Stimulated activated CD4-positive, alpha-beta T cell treated with anti-CD3 and anti-CD28 coated beads, Interleukin-15, amount 100 ng/mL, for 1 hour (primary cell): ENCODE measurements at places on chromosomes 3 and 15.

GRCh38 chr15:69154078-69154477, 6.4 kb upstream of the GLCE start:
- no peak for DNase-seq

- no peak for DNase-seq
Measured at GRCh38 chr3:149599236-149599635, 58.6 kb downstream of the WWTR1 start.

GRCh38 chr3:64327100-64327804, 102.0 kb upstream of the PRICKLE2 start:
- no peak for DNase-seq

- no peak for DNase-seq
Measured at GRCh38 chr3:169146179-169146665, 517.3 kb downstream of the MECOM start.

- peak; percentile 90 for DNase-seq
Measured at GRCh38 chr3:121834671-121835464, at the start of the genes EAF2 and IQCB1. TSS of gene EAF2 (plus strand) at chr3:121835209. CDS start at chr3:121835286, 77 bp downstream. TSS of gene IQCB1 (minus strand) at chr3:121835060. CDS start at chr3:121828960, 6,100 bp downstream.

DNA sequence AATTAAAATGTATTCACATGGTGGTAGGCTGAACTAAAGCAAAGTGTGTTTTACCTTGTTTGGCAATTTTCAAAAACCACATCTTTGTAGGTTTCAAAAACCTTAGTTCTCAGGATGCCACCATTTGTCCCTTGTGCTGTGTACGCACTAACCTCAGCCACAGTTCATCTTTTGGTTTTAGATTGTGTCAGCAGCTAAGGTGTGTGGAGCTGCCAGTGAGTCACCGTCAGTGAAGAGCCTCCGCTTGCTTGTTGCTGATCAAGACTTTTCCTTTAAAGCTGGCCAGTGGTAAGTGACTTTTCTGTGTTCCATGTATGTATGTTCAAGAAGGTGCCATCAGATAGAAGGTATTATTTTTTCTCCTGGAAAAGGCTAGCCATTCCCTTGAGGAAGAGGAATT, 21.1 kb downstream of the OXNAD1 start:
- peak; percentile 34 for DNase-seq

DNA sequence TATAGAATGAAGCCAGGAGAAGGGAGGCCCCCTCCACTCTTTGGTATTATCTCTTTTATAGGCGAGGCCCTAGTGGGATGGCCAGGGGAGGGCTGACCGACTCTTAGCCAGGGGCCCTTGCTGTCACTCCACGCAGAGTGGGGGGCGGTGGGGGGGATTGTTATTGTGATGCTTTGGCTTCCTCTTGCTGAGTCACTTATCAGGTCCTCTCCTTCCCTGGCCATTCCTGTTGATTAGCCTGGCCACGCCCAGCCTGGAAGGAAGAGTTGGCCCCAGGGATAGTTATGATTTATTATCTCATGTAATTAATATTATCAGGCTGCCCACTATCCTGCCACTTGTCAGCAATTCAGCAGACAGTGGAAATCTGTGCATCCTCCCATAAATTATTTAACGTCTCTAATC, 25.5 kb upstream of the SKOR1 start:
- DNase-seq, result no peak

GRCh38 chr3:43537225-43537624, 84.6 kb downstream of the ANO10 start:
- DNase-seq, result no peak

DNA sequence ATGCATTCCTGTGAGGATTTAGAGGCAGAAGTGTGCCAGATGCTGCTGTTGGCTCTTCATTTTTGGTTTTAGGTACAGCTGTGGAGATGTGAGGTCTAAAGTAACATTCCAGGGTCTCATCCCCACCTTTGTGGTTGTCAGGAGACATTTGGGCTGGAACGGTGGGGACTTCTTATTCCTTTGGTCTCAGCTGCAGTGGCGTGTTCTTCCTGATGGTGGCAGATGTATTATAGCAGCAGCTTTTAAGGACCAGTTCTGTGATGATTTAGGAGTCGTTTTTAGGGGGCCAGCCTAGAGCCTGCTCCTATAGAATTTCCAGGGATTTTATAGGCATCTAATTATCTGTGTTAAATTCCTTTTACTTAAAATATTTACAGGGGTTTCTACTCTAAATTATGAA, 221.0 kb upstream of the EOMES start:
- DNase-seq, result no peak

DNA sequence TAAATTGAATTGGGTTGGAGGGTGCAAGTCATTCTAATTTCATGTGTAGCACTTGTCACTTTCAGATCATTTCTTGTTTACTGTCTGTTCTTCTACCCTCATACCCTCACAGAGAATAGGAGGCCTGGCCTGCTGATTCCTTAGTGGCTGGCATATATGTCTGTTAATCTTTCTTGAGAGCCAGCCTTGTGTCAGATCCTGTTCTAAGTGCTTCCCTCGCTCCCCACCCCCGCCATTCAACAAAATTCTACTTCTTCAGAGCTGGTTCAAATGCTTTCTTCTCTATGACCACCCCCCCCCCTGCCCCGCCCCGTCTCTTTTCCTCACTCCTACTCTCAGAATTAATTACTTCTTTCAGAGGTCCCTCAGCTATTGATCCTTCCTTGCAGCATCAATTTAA, 1.5 kb upstream of the U2SURP start:
- DNase-seq, result no peak

DNA sequence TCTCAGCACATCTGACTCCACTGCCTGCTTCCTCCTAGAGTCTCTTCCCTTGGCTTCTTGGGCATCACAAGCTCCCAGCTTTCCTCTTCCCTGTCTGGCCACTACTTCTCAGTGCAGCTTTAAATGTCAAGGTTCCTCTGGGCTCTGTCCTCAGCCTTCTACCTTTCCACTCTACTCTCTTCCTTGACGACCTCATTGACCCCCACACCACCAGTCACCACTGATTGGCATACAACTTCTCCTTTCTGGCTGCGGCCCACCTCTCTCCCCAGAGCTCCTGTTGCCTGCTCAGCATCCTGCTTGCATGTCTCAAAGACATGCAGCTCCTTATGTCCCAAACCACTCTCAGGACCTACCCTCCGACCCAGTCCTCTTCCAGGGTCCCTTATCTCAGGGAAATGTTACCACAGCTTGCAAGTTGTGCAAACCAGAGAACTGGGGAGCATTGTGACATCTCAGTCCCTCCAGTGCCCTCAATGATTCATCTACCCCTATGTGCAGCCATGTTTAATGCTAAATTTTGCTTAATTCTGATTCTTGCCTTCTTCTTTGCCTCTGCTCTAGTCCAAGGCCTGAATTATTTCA, 49.9 kb downstream of the TRPM1 start:
- DNase-seq, result no peak

GRCh38 chr3:9293076-9293475, 43.6 kb upstream of the SRGAP3 start:
- DNase-seq, result no peak

DNA sequence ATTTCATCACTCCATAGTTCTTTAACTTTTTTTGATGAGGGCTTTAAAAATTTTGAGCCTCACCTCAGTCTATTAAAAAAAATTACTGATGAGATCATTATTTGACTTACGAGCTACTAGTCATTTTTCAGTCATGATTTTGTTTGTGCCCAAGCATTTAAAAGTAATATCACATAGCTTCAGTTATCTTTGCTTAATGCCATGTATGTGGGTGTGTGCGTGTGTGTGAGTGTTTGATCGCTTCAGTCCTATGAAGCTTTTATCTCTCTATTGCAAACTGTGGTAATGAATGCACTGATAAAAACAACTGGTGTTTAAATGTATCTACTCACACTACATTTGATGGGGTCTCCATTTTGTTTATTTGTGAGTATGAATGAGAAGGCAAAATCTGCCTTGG, 49.8 kb downstream of the RSRC1 start:
- DNase-seq, result no peak

DNA sequence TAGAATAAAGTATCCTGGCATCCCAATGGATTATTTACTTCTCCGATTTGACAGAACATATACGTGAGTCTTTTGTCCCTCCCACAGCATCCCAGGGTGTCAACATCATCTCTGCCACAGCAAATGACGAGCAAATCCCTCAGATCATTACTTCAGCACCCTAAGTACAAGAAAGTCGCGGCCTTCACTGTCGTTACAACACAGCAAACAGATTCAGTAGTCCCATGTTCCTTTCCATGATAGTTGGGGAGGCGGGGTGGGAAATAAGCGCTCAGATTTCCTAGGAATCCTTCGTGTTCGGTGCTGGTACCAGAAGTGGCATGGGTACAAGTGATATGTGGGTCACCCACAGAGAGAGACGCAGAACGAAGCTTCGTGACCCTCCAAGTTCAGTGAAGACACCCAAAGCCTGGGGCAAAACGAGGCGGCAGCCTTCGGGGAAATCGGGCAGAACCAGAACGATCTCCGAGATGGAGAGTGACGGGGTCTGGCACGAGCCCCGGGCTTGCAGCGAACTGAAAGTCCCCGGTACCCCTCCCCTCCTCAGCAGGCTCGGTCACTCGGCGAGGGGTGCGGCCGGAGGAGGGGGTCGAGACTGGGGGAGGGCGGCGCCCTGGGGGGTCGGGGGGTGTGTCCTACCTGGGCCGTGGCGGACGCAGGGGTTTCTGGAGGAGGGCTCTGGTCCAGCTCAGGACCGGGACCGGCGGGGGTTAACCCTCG, 619 bp downstream of the TTBK2 start:
- DNase-seq, result no peak

DNA sequence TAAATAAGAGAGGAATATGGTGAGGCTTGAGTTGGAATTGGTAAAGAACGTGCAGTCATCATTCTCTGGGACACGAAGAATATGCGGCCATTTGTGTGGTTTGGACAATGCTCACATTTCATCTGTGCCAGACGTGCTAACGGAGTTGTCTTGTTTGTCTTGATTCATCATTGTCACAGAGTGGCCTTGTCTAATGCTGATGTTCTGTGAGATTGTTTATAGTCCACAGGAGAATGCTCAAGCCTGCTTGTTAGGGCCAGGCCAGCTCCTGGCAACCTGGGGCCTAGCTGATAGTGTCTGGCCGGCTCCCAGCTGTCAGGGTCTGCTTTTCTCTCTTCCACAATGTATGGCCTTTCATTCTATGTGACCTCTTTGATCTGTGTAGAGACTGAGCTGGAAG, 384.7 kb downstream of the EDEM1 start:
- no peak for DNase-seq

DNA sequence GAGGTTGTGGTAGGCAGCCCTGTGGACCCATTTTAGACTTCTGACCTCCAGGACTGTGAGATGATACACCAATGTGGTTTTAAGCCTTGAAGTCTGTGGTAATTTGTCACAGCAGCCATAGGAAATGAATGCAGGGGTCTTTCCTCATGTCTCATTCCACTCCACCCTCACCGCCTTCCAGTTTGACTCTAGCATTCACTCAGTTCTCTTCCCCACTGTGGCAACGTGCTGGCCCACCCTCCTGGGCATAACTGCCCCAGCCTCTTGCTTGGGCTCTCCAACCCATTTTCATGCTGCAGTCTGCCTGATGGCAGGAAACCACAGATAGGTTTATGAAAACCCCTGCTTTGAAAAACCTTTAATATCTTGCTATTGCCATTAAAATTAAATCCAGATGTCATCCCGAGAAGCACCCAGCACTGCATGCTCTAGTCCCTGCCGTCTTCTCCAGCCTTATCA, 7.3 kb upstream of the TRNT1 start:
- DNase-seq, result no peak

DNA sequence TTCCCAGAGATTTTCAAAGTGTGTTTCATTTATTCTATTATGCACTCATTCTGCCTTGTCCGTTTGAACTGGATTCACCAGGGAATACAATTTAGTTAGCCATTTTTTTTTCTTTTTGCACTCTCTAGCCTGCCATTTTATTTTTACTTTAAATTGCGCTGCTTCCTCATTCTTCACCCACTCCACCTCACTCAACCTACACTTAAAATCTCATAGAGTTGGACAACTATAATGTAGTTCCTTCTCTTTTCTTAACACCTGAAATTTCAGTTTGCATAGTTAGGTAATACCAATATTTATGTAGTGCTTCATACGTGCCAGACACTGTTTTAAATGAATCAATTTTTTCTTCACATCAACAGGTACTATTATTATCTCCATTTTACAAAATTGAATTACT, 42.4 kb upstream of the CMC1 start:
- DNase-seq, result no peak

- no peak for DNase-seq
Measured at GRCh38 chr15:74783808-74784175, 1.9 kb downstream of the CSK start.

DNA sequence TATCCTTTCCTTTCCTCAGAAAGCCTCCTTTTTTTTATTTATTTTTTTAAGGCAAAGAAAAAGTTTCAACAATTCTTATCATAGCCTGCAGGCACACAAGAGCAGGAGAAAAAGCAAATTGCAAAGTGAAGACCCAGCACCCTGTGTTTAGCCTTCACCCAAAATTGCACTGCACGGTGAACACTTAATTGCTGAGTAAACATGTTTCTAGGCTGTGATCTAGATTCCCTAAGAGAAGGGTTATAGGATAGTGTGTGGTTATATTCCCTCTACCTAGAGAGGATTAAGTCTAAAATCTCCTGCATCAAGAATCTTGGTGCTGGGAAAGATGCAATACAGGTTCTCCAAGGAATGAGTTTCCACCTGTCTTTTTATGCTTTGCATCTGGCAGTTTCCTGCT, 70.2 kb upstream of the BFSP2 start:
- no peak for DNase-seq

DNA sequence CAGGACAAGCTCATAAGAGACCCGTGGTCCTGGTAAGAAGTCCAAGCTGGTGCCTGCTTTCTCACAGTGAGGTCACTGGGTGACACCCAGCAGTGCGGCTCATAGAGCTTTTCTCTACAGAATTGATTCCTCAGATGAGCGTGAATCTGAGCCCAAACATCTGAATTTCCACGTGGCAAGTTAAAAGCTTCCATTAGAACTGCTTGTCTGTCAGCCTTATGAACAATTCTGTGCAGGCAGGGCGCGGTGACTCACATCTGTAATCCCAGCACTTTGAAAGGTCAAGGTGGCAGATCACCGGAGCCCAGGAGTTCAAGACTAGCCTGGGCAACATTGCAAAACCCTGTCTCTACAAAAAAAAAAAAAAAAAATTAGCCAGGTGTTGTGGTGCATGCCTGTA, 113.1 kb upstream of the ABHD17C start:
- no peak for DNase-seq

DNA sequence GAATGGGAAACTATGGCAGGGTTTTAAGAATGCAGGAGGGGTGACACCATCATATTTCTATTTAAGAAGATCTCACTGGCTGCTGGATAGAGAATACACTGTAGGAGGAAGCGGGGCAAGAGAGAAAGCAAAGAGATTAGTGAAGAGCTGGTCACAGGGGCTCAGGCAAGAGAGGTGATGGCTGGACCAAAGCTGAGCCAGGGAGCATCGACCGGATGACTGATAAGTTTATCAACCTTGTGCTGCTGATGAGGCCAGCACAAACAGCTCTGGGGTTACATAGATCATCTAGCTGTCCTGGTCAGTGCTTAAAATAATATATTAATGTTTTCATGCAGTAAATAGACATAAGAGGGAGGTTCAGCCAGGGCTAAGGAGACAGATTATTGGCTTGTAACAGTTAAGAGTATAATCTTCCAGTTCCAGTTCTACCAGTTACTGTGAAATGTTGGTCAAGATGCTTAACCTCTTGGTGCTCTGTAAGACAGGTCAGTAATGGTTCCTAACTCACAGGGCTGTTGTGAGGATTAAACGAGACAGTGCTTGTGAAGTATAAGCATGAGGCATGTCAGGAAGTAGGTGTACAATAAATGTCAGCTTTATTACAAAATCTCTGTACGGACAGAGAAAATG, 201.0 kb upstream of the FEZF2 start:
- DNase-seq, result no peak

- DNase-seq, result no peak
Measured at GRCh38 chr3:172562871-172563865, 39.9 kb upstream of the TNFSF10 start.
